Effector memory CD4-positive, alpha-beta T cell (primary cell): ENCODE measurements at places on chromosomes 4 and X.

- no peak for DNase-seq
These were observed 64.3 kb downstream of the TASL start for GRCh38 chrX:30513284-30513683.

DNA sequence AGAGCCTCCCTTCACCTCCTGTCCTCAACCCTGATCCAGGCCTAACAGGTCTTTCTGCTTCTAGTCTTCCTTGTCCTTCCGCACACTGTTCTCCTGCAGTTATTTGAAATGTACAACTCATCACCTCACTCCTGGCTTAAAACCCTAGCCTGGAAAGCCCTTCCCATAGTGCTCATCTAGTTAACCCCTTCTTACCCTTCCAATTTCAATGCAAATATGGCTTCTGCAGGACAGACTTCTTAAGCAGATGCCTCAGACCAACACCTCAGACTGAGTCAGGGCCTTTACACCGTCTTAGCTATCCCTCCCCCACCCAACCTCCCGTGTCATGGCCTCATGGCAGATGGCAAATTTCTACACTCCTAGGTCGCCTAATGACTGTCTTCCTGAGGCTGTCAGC is 130.4 kb downstream of the BCOR start:
- no peak for DNase-seq

GRCh38 chrX:40922307-40922706 is 162.9 kb upstream of the USP9X start:
- no peak for DNase-seq

GRCh38 chrX:21747558-21747957 is 10.4 kb downstream of the SMPX start:
- DNase-seq, result no peak

DNA sequence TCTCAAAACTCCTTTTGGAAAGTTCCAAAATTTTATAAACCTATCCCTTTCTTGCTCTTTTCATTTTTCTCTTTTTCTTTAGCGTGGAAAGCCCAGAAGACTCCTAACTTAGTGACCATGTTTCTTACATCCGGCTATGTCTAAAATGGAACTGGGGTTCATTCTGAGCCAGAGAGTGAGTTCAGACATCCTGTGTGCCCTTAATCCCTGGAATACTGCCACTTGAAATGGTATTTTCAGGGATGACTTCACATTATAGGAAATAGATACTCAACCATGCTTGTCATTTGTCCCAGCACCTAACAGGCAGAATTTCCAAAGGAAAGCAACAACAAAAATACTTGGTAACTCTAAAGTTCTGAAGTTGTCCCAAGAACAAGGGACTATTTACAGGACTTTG is 379.6 kb downstream of the ARHGAP24 start:
- no peak for DNase-seq

DNA sequence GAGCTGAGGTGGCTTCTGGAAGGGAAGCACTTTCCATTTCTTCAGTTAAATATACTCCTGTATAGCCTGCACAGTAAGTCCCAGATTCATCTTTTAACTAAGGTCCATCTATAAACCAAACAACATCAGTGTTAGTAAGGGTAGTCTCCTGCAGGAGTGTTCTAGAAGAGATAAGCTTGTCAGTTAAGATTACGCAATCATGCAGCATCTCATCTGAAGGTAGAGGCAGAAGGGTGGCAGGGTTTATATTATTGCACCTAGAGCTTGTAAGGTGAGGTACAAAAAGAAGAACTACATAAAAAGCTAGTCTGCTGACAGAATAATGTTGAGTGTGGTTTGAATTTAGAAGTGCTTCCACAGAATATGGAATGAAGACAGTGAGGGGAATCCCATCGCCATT is 44.0 kb downstream of the NUDT10 start:
- DNase-seq, result no peak

- no peak for DNase-seq
These were observed 736.9 kb upstream of the HS3ST1 start for GRCh38 chr4:12165616-12166015.

- DNase-seq, result no peak
These were observed 67.4 kb downstream of the EDNRA start for GRCh38 chr4:147548256-147548655.

- no peak for DNase-seq
These were observed 136.0 kb downstream of the GABRG1 start for GRCh38 chr4:45987858-45988257.

DNA sequence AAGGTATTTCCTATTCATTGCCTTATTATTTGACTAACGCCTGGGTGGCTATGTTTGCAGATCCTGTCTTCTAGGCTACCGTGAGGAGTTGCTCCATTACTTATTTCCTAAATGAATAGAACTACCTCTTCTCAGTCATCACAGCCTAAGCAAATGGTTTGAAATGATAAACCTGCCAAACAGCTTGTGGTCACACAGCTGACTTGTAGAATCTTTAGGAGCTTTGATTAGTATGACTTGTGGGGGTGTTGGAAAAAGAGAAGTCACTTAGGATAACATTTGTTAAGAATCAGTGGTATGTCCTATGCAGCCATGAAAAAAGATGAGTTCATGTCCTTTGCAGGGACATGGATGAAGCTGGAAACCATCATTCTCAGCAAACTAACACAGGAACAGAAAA is 169.3 kb downstream of the PPARGC1A start:
- no peak for DNase-seq

DNA sequence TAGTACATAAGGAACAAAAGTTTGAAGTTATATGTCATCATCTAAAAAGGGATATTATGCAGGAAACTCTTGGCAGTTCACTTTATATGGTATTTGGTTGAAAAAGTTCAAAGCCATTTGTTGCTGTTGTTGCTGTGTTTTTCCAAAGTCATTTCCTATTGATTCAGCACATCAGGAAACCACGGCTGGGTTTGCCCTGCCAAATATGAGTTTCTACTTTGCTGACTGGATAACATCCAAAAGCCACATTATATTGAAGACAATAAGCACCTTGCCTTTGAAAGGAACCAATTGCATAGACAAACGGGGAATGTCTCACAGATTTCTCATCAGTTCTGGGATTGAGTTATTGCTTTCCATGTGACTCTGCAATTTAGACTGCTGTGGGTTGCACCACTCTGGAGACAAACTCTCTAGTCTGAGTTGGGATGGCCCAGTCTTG is 206.1 kb downstream of the SLC39A8 start:
- no peak for DNase-seq

- no peak for DNase-seq
These were observed 142.1 kb downstream of the PDGFRA start for GRCh38 chr4:54371173-54371572.

- no peak for DNase-seq
These were observed 56.0 kb upstream of the CDX4 start for GRCh38 chrX:73390628-73391567.

DNA sequence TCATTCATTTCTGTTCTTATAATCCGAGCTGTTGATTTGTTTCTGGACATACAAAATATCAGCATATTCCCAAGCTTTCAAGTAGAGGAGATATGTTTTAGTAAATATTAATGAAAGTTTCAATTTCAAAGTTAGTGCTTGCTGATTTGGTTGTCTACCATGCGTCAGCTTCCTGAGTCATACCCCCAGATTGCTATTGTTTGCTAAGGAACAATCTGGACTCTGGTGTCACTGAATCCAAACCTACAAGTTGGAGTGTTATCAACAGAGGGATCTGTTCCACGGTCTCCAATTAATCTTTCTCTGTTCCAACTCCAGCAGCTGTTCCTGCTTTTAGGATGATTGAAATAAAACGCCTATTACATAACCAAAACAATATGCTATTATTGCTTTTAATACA is 96.1 kb upstream of the FAM9A start:
- DNase-seq, result no peak

GRCh38 chr4:148375584-148375983 is 66.6 kb downstream of the NR3C2 start:
- DNase-seq, result no peak

DNA sequence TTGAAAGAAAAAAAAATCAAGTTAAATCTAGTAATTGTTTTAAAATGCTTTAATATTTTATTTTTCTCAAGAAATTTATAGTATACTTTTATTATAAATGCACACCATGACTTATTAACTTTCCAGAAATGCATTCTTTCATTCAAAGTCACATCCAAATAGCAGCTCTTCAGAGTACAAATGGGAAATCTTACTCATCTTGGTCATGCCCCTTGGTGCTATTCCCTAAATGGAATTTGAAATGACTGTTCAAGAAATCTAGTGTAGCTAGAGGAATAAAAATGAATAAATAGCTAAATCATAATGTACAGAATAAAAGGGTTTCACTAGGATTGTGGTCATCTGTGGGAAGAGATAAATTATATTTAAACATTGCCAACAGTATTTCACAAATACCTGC is 1139.7 kb downstream of the PCDH18 start:
- no peak for DNase-seq

- no peak for DNase-seq
These were observed 399.3 kb downstream of the GPM6A start for GRCh38 chr4:175412746-175413145.

DNA sequence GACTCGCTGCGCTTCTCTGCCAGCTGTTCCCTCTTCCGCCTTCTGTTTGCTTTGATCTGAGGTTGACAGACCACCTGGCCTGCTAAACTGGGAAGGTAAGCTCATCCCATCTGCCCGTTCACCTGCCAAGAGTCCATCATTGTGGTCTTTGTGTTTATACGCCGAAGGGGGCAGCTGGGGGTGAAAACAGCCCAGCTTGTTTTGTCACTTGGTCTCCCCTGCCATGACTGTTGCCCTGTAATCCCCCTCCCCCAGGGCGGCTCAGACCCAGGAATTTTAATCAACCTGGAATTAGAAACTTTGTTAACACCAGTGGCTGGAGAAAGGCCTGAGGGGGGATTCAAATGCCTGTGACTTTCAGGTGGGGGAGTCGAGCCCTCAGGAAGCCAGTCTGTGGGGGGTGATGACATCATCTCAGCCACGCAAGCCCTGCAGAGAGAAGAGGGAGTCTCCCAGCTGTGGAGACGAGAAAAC is 333.3 kb downstream of the BCOR start:
- DNase-seq, result no peak

GRCh38 chrX:122583551-122583950 is 600.5 kb upstream of the GRIA3 start:
- no peak for DNase-seq
